ENCODE measurements at places on chromosomes 11 and 22.
A peak's percentile ranks its signal among the peaks of the same experiment; 100 is the strongest.

DNA sequence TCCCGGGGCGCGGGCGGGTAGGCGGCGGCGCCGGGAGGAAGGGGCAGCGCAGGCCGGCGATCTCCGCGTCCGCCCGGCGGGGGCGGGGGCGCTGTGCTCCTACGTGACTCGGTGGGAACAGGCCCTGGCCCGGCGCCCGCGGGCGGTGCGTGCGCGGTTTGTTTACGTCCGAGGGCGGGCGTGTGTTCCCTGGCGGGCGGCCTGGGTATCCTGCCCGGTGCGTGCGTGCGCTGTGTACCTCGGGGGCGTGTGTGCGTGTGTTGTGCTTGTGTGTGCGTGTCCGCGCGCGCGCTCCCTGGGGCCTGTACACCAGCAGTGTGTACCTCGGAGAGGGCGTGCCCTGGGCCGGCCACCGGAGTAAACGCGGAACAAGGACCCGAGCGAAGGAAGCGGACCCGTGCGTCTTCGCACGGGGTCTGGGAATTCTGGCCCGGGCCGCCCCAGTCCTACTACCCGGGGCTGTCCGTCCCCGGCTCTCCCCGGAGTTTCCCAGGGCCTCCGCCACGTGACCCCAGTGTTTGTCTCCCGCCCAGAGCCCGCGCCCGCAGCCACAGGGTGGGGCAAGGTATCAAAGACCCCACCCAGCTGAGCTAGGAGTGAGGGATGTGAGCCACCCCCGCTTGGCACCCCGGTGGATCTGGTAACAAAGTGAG lies 769 bp downstream of the MAFF start:
- peak; percentile 19 for DNase-seq

DNA sequence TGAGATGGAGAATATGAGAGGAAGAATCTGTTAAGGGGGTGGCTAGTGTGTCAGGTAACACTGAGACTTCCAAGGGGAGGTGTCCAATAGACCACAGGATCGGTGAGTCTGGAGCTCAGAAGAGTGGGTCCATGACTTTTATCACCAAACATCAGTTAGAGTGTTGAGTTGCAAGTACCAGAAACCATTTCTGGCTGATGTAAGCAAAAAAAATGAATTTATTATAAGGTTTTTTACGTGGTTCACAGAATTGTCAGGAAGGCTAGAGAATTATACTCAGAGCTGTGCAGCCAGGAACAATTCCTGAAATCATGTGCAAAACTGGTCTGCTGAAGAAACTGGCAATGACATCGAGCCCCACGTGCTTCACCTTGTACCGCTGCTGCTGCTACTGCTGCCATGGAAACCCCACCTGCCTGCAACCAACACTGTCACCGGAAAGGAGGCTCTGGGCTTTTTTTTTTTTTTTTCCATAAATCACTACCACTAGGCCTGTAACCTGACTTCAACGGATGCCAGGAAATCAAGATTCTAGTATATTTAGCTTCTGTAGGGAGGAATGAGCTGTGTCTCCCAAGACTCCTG lies 16.6 kb upstream of the STK33 start:
- DNase-seq, result no peak

GRCh38 chr11:124861670-124862069 lies 3.6 kb upstream of the ROBO3 start:
- DNase-seq, result no peak

GRCh38 chr11:14312736-14313438 lies 46.1 kb downstream of the RRAS2 start:
- no peak for DNase-seq

GRCh38 chr22:25358421-25359170 lies 139.2 kb downstream of the CRYBB2 start:
- DNase-seq, result no peak

DNA sequence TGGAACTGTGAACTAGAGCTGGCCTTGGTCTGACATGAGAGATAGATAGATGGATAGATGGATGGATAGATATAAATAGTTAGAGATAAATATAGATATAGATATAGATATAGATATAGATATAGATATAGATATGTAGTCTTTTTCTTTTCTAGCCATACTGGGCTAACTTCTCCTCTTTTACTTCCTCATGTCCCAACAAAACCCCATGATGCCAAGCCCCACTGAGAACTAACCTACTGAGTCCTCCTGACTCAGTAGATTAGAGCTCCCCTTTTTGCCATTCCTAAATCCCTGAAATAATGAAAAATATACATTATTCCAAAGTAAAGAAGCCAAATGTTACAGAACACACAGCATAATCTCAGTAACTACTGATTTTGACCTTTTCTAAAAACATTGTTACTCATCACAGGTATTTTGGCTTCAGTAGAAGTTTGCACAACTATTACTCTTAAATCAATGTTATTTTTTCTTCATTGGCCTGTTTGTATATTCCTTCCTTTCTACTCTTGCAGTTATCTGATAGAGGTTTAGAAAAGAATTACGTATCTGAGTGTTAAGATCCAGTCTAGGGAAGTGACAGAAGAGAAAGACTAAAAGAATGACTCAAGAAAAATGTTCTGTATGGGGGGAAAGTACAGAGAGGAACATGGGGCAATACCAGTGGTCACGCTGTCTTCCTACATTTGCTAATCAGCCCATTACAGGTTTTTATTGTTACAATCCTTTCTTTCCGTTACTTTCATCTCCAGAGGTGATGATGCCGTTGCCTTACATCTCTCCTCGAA lies 6.0 kb upstream of the OR10D3 start:
- DNase-seq, result no peak

All from stimulated activated CD8-positive, alpha-beta memory T cell treated with anti-CD3 and anti-CD28 coated beads, Interleukin-7, amount 100 ng/mL, for 1 hour (primary cell).